ENCODE measurements at places on chromosomes 7 and 10.

DNA sequence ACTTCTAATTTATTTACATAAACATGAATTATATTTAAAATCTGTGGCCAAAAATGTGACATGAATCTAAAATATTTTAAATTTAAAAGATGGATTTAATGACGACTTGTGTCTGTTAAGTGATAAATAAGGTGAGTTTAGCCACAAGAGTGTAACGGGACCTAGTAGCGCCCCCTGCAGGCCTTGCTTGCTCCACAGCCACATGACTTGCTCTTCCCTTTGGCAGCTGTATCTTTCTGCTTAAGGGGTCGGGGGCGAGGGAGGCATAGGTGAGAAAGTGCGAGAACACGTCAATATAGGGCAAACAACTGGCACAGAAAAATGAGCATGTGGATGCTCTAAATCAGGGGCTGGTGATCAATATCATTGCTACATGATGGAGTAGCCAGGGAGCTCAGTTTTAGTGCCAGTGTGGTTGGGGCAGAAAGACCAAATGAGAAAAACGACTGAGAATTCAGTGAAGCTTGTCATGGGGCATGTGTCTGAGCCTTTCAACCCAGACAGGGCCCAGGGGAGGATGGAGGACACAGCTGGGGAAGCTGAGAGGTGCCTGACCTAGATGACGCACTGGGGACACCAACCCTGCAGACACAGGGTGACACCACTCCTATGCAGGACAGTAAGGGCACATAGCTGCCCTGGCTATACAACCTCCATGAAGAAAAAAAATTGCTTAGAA lies 49.8 kb downstream of the PAXIP1 start:
- DNase-seq, result peak; percentile 70

GRCh38 chr10:541750-542371 lies 147.6 kb downstream of the DIP2C start:
- no peak for DNase-seq

DNA sequence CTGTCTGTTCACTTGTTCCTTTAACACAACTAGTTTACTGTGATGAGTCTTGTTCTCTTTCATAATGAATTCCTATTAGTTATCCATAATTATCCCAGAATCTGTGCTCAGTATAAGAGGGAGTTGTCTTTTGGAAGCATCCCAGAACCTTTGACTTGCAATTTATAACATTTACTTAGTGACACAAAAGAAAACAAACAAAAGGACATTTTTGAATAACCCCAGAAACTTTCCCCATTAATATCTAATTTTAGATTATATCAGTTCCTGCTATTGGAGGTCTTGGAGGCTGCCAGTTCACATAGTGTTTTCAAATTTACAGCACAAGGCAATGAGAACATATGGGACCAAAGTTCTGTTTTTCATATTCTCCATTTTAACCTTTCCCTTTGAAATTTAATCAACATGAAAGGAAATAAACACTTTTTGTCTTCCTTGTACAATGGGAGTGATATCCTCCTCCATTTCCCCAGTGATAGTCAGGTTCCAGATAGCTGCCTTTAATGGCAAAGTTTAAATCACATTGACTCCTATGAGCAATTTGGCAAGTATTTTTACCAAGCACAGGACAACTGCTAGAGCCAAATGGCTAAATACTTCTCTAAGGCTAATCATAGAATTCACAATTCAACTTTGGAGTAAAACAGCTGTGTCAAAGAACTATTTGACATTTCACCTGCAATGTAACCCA lies 37.1 kb upstream of the GNAT3 start:
- DNase-seq, result no peak

DNA sequence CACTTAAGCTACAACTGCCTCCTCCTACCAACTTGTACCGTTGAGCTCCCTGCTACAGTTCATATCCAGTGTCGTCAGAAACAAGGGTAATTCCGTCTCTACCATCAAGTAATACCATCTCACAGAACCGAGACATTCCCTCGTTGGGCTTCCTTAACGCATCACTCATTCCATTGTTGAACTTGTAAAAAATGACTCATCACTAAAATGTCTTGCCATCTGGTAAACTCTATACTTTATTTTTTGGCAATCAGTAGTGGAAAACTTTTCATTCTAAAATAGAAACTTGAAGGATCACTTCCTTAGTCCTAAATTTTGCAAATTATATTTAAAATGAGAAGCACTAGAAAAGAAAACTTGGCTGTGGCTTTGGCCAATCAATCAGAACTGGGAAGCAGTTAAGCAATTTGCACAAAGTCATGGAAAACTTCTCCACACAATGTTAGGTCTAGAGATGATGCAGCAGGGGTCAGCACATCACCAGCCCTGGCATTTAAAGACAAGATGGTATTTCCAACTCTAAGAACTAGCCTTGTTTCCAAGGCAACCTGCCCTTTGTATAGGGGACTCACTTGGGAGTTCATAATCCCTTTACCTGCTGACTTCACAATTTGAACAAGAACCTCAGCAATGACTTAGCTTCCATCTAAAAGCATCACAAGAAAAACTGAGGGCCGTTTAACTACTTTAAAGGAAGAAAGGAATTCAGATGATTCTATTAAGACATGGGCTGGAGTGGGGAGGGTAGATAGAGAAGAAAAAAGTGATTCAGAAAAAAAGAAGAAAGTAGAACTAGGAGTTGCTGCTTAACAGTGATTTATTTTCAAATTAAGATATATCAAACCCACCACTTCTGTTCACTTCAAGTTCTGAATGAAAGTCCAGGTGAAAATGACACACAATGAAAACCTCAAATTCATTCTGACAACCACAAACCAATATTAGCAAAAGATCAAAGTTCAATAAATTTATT lies 288.1 kb downstream of the PARD3 start:
- no peak for DNase-seq

DNA sequence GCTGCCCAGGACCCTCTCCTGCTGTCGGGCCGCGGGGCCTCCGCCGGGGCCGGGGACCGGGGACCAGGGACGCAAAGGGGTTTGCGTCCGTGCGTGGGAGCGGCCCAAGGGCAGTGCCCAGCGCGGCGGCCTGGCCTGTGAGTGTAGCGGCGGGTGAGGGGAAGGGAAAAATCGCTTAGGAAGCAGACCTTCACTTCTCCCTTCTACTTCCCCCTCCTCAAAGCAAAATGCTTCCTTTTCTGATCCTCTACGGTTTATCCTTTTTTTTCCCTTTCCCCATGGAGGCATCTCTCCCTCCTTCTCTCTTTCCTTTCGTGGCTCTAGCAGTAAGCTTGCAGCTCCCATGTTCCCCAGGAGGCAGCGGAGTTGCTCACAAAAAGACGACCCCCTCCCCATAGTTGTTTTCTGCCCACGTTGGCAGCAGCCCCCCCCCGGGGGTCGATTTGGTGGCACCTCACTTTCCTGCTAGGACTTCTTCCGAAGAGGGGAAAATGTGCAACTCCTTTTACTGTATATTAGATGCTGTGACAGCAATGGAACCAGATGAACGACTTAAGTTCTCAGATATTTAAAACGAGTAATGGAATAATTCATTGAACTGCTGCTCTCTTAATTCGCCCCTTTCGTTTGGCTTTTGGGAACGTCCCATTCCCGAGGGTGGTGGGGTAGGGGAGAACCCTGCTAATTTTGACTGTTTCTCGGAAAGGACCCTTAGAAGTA lies 724 bp downstream of the CAPZA2 start:
- DNase-seq, result peak; percentile 11

- DNase-seq, result no peak
These were observed 32.8 kb downstream of the PPP1R9A start for GRCh38 chr7:94940241-94940640.

DNA sequence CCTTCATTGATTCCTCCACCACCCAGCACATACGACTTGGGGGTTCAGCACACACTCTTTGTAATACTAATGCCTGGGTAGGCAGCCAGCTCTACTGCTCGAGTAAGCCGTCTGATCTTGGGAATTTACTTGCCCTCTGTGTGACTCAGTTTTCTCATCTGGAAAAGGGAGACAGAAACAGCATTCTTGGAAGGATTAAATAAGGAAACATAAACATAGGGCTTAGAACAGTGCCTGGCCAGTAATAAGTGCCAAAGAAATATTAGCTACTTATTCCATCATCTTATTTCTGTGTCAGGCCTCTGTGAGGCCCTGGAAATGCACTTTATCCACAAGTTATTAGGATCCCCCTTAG lies 130.1 kb downstream of the TNS3 start:
- DNase-seq, result no peak
